ENCODE measurements at places on chromosomes 12 and 14. TPM values are rescaled to one million over a fixed set of nuclear protein-coding genes. Genes with fewer than 3 reads are reported as not detected.

DNA sequence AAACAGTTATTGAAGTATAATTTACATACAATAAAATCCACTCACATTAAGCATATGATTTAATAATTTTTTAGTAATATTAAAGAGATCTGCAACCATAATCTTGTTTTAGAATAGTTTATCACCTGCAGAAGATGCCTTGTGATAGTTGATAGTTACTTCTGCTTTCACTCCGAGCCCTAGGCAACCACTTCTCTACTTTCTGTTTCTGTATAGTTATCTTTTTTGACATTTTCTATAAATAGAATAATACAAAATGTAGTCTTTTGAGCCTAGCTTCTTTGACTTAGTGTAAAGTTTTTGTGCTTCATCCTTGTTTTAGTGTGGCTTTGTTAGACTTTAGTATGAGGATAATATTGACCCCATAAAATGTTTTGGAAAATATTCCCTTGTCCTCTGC, 111.0 kb downstream of the MNAT1 start:
- DNase-seq, result no peak

DNA sequence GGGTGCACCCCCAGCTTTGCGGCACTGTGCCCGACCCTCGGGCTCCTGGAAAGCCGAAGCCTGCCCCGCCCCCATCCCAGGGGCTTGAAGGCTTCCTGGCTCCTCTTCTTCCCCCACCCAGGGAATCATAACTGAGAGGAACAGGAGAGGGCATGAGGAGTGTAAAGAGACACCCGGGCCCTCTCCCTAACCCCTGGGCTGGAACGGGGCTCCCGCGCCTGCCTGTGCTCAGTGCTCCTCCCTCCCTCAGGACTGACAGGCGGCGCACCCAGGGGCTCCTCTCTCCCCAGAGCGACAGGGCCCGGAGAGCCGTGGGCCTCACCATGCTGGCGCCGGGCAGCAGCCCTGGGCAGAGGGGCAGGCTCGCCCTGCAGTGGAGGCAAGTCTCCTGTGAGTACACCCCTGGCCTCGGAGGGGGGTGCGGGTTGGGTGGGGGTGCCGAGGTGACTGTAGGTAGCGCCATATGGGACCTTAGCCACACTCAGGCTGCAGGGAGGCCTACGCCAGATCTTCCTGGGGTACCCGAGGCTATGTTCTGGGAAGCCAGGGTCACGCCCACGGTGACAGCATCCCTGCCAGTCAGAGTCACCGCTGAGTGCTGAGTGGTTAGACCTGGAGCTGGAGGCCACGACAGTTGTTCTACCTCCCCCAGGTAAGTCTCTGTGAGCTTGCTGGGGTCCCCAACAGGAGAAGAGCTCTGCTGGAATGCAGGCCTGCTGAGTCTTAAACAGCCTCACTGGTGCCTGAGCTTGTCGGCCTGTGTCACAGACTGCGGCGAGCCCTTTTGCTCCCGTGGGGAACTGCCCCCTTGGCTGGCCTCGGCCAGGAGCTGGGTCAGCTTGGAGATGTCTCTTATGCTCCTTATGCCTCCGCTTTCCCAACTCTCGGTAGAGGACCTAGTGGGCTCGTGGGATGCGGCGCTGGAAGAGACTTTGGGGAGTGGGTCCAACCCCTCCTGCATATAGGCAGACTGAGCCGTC, 7.8 kb downstream of the LRTM2 start:
- DNase-seq, result no peak

- DNase-seq, result no peak
Observed at GRCh38 chr12:48061938-48062719, 43.8 kb downstream of the SENP1 start.

DNA sequence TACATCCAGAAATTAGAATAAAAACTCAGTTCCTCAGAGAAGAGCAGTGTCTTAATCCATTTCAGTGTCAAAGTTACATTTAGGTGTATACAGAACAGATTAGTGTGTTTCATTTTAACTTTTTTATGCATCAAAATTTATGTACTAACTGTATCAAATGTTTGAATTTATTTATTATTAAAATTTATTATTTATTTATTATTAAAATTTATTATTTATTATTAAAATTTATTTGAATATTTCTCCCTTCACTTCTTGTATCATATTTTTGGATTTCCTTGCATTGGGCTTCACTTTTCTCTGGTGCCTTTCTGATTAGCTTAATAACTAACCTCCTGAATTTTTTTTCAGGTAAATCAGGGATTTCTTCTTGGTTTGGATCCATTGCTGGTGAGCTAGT, 2.3 kb upstream of the TAS2R14 start:
- DNase-seq, result no peak

- DNase-seq, result no peak
Observed at GRCh38 chr14:42224053-42224888, 617.6 kb downstream of the LRFN5 start.

DNA sequence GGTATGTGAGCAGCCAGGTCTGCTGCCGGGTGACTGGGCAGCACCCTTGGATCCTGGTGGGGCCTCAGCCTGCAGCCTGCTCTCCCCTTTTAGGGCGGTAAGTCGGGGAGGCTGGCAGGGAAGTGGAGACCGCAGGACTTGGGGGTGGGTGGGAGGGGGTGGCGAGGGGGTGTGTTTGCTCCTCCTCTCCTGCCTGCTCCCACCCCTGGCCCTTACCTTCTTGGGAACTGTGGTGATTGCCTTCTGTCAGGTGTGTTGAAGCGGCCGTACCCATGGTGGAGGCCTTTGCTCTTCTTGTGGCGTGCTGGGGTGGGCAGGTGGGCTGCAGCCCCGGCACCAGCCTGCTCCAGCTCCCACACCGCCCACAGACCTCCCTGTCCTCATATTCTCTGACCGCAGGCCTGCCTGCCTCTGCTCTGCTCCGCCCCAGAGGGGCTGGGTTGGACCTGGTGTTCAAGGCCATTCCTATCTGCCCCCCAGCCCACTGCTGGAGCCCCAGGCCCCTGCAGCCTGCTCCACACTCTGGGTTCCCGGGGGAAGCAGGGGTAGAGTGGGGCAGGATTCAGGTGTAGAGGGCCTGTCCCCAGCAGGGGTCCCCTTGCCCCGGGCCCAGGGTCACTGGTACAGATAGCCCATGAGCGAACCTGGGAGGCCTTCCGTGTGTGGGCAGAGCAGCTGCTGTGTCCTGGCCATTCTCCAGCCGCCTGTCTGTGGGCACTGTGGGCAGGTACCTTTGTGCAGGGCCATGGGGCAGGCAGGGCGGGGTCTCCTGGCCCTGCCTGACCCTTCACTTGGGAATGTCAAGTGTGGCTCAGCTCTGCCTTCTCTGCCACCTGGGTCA, 5.2 kb downstream of the TEDC1 start:
- no peak for DNase-seq

- DNase-seq, result no peak
Observed at GRCh38 chr12:79692860-79693577, 2.3 kb upstream of the PAWR start.

DNA sequence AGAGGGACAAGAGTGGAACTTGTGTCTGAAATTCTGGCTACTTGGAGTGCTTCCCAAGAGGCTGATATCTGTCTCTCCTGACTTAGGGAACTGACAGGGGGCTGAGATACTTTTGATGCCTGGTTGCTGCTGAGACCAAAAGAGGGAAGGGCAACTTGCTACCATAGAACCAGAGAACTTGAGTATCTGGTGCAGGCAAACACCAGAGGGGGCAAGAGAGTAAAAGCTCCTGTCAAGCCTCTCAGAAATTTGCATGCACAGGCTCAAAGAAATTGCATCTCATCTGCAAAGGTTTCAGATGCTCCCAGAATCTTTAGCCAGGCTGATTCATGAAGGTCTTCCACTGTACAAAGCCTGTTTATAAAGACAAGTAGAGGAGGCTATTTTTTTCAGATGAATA, 391.3 kb upstream of the FOXG1 start:
- no peak for DNase-seq

- no peak for DNase-seq
Observed at GRCh38 chr12:118853634-118854033, 127.7 kb upstream of the SRRM4 start.

DNA sequence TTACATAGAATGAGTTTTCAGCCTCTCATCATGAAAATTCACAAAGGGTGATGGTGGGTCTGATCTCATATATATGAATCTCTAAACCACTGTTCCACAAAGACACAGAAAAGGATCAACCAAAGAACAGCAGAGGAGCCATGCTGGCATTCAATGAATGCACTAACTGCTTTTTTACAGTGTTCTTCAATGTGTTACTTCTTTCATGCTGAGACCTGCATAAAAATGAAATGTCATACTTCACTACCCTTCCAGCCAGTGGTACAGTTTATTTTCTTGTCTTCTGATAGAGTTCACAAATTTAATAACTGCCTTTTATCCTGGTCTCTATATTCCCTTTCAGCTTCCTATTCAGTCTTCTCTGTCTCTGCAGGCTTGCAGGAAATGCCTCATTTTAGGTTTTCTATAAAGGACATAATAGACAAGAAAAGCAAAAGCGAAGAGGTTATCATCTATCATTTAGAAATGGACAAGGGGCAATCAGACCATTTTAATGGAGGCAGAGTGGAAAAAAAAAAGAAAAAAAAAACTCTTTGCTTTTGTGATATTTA, 836.7 kb upstream of the FOXG1 start:
- DNase-seq, result no peak

DNA sequence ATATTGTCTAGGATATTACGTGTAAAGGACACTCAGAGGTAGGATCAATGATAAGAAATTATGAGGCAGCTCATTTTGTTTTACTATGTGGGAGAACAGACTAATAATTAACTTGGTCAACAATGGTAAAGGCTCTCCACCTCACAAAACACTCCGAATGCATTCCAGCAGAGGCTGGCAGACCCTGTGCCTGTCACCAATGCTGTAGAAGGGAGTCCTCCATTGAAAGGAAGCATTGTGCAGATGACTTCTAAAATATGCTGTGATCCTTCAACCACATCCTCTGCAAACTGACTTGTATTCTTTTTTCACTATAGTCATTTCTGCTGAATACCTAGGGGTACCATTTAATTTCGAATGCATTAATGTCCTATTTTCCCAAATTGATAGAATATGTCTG, 119.6 kb upstream of the EEA1 start:
- no peak for DNase-seq

Gene HEATR5A
- total RNA-seq, result 56.7 TPM

Gene DEPDC4
- 0.58 TPM for total RNA-seq

Gene SYT1
- total RNA-seq, result 0.87 TPM

Gene NAB2
- 22.1 TPM for total RNA-seq
